Activated CD8-positive, alpha-beta memory T cell treated with anti-CD3 and anti-CD28 coated beads, Interleukin-2, amount 50 U/mL, for 4 hours (primary cell): ENCODE measurements at places on chromosomes 1 and 21.

DNA sequence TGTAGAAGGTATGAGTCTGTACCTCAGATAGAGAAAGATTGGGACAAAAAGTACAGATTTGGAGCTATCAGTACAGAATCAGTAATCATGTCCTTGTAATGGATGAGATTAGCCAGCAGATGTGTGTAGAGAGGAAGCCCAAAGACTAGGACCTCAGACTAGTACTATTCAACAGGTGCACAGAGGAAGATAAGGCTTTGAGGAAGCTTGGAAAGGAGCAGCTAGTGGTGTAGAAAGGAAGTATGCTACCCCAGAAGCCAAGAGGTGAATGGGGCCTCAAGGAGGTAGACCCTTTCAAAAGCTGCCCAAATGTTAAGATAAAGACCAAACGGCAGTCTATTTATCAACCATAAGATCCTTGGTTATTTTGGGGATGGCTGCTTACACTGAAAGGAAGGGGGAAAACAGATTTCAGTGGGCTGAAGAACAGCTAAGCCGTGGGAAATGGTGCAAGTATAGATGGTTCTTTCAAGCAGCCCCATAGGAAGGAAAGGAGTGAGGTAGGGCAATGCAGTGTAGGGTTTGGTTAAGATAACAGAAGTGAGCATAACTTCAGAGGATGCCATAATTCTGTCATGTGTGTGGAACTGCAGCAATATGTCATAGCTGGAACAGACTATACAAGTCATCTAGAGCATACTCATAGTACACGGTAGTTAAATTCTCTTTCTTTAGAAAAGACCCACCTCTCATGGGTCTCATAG lies 221.7 kb downstream of the HHIPL2 start:
- DNase-seq: no peak

DNA sequence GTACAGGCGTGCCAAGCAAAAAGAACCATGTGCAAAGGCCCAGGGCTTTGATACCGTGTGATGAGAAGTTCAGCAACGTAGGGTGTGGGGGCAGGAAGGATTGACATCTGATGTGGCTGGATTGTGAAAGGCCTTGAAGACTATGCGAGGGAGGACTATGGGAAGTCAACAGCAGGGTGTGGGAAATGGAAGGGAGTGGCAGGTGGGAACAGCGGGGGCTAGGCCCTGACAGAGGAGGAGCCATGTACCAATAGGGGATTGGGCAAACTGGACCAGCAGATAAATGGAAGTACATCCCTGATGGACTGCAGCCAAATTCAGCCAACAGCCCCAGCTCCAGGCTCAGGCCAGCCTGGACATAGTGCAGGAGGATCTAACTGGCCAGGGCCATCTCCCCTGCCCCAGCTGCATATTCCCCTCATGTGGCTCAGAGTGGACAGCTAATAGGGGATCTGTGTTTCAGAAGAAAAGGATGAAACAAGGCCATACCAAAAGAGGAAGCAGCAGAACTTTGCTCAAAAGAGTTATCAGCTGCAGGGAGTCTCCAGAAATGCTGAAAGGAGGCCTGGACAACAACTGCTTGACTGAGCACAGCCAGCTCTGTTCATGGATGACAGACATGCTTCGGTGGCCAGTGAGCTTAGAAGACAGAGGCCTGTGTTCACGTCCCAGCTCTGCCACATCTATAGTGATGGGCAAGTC lies 140.2 kb upstream of the SGIP1 start:
- DNase-seq: no peak

GRCh38 chr1:221228594-221228993 lies 349.4 kb downstream of the HLX start:
- no peak for DNase-seq

DNA sequence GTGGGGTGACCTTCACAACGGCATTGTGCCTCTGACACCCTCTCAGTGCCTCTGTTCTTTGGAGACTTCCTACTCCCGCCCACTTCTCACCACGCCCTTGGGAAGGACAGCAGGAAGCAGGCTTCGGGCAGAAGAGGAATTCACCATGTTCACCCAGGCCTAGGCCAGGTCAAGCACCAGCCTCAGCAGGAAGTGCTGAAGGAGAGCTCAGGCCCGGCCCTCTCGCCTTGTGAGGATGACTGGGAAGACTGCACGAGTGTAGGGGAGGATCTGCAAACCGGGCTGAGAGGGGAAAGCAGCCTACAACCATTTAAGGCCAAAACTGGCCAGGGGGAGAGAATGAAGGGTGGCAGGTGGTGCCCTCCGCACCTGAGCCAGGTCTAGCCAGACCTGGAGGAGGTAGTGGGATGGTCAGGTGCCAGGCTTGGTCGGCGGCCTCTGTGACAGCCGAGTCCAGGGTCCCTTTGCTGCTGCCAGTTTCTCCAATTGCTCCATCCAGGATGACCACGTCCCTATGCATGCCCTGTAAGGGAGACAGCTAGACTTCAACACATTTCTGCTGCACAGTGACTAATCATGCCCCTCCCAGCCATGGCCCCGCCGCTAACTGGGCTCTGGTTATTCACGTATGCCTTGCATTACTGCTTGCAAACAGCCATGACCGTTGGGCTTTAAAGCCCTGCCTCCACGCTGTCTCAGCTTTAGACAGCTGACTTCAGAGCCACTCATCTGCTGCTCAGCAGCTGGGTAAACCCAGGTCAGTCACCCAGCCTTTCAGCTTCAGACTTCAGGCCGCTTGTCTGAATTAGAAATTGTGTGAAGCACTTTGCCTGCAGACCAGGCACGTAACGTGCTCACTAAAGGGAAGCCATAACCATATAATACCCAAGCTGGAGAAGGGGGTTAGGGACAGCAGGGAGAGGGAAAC lies 8.9 kb downstream of the MRTO4 start:
- DNase-seq: no peak

- no peak for DNase-seq
Measured at GRCh38 chr1:246320286-246320685, 186.8 kb downstream of the SMYD3 start.

GRCh38 chr1:29237852-29238619 lies 1.7 kb downstream of the PTPRU start:
- no peak for DNase-seq

GRCh38 chr1:26046246-26047095 lies 553 bp upstream of the SLC30A2 start:
- DNase-seq: no peak

GRCh38 chr1:27487966-27488884 lies 1.7 kb downstream of the WASF2 start:
- no peak for DNase-seq

DNA sequence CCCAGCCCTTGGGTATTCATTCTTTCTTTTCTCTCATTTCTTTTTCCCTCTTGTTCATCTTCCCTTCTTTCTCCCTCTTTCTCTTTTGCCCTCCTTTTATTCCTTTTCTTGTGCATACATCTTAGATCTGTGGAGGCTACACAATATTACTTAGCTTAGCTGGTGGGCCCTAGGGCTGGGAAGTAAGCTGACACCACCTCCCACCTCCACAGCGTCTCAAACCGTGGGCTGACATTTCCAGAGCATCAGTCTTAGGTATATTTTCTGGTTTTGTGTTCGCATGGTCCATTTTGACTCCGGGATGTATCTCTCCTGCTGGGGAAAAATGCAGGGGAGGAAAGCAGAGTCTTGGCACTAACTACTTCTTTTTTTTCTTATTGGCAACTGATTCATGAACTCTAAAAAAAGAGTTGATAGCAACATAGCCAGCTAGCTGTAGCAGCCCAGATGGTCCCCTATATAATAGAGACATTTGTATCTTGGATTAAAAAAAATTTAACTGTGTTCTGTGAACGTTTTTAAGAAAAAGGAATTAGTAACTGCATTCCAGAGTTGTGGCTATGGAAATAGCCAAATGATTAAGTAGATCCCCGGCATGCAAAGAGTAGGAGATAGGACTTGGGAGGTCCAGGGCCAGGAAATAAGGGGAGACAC lies 15.5 kb downstream of the CNIH3 start:
- no peak for DNase-seq

DNA sequence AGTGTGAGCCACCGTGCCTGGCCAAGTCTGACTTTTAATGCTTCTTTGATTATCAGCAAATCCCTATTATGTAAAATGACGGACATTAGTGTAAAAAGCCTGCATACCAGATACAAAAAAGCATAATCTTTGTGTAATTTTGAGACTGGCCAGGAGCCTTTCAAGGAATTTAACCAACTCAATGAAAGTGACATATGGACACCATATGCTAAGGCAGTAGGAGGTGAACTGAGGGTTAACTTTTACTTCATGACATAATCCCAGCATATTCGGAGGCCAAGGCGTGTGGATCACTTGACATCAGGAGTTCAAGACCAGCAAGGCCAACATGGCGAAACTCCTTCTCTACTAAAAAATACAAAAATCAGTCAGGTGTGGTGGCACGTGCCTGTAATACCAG lies 94.6 kb downstream of the EIF4G3 start:
- DNase-seq: no peak

GRCh38 chr1:85849660-85850059 lies 141.4 kb upstream of the ZNHIT6 start:
- no peak for DNase-seq

DNA sequence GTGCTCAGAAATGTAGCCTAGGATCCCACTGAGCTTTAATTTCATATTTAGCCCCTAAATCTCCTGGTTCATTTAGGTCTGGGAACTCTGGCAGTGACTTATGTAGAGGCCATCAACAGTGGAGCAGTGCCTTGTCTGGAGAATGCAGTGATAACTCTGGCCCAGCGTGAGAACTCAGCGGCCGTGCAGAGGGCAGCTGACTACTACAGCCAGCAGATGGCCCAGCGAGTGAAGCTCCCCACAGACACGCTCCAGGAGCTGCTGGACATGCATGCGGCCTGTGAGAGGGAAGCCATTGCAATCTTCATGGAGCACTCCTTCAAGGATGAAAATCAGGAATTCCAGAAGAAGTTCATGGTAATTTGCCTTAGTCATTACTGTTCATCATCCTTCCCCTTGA lies 17.8 kb downstream of the GBP6 start:
- DNase-seq: no peak

GRCh38 chr1:73205294-73205973 lies 923.1 kb upstream of the NEGR1 start:
- DNase-seq: no peak

- DNase-seq: no peak
Measured at GRCh38 chr1:65840683-65841082, 48.0 kb downstream of the PDE4B start.

DNA sequence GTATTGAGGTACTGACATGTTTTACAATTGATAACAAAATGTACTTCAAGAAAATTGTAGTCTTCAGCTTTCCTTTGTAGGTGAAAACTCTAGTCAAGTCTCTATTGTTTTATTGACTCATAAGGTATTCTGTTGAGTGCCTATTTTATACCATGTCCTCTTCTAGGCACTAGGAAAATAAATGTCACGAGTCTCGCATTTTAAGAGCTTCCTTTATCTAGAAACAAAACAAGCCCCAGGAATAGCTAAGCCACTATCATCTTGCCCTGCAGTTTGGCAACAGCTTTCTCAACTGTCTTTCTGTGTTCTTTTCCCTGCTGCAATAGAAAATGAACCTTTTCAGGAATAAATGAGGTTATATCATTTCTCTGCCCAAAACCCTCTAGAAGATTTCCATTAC lies 288.5 kb upstream of the NEGR1 start:
- DNase-seq: no peak

DNA sequence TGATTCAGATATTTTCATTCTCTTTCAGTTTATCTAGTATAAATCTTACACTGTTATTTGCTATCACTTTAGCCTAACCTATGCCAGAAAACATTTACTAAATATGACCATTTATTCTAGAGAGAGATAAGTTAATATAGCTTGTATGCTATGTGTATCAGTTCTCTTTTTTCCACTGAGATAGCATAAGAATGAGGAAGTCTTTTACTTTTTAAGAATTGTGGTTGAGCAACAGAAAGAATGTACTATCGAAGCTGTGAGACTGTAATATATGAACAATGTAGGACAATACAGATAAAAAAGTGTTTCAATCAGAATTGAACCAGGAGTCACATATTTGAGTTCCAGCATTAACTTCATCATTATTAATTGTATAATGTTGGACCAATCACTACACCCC lies 479.9 kb upstream of the PLXNA2 start:
- DNase-seq: no peak

DNA sequence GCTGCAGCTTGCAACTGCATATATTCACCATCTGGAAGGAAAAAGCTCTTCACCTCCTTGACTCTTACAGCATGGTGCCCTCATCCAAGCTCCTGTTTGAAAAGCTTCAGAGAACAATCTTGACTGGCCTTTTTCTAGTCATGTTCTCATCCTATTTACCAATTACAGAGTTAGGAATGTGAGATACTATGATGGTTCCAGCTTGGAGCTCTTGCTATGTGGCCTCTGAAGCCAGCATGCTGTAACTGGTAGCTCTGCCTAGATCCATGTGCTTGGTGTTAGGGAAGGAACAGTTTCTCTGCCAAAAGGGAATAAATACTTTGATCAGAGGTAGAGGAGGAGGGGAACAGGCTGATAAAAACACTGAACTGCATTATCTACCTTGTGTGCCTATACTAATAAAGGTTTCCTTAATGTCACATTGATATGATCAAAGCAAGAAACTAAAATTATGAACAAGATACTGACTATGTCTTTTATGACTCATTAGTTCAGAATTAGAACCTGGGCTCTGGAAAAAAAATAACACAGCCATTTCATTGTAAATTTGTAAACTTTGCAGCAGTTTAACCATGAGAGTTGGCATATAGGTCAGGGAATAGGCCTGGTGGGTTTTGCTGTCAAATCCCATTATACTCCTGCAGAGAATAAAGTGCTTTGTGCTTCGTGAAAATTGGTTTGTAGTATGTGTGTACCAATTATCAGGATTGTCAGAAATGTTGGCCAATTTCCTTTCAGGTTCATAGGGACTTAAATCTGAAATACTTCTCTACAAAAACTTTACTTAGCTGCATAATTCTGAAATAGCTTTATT lies 92.7 kb downstream of the LEPR start:
- no peak for DNase-seq

DNA sequence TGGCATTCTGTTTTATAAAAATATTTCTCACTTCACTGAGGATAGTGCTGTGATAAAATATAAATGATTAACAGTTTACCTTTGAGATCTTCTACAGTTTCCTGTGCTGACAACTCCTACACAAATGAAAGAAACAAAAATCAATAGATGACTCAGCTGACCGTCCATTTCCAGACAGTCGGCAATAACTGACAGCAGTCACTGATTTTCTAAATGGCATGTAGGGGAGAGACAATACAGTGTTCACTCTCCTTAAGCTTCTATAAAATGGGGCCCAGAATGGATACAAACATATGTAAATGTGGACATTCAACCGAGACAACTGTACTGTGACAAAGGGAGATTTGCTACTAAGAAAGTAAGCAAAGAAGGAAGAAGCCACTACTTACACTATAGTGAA lies 34.3 kb downstream of the PCNX2 start:
- no peak for DNase-seq

- DNase-seq: no peak
Measured at GRCh38 chr1:207429963-207430362, 24.2 kb upstream of the CR2 start.

DNA sequence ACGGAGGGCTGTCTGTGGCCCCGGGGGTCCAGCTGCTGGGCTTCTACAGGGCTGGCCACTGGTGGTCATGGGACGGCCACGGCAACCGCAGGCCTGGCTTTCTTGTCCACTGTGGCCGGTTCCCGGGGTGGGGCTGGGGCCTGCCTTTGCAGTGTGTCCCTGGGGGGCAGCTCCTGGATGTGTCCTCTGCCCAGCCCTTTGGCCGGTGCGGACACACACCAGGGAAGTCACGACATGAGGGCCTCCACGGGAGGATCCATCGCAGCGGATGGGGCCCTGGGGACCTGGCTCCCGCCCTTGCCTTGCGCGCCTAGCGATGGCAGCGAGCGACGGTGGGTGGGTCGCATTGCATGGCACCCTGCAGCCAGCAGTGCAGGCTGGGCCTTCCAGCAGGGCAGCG lies 18.0 kb downstream of the PFKL start:
- no peak for DNase-seq

- DNase-seq: no peak
Measured at GRCh38 chr1:3196577-3197245, 127.7 kb downstream of the PRDM16 start.
